Neural crest cell (in vitro differentiated cells): ENCODE measurements at places on chromosomes 4 and X. TPM values are rescaled to one million over a fixed set of nuclear protein-coding genes. Genes with fewer than 3 reads are reported as not detected.

- peak overlapping the region; percentile 12 for H3K4me3 ChIP-seq
- H3K4me1 ChIP-seq: peaks cover 86% of the 10 kb centered on the region
- H3K27me3 ChIP-seq: no peaks in the 10 kb centered on the region
- no peak for DNase-seq
- H3K36me3 ChIP-seq: peaks cover 3% of the 10 kb centered on the region
Observed at GRCh38 chr4:98518559-98519267, 139.7 kb downstream of the TSPAN5 start.

Gene NRK
- total RNA-seq: 0.26 and 0.32 TPM in 2 replicates

DNA sequence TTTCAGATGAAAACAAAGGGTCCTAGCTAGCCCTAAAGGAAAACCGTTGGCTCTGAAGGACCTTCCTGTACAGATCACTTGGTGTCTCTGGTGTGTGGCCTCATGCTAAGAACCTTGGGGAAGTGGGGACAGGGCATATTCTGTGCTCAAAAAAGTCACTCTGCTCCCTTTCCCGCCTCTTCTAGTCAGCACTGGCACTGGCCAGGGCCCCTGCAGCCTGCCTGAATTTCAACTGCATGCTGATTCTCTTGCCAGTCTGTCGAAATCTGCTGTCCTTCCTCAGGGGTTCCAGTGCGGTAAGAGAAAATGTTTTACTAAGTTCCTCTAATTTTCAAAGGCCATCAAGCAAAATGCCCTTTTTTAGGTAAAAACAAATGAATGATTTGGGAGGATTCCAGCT lies 3.4 kb downstream of the CYBB start:
- no peaks in the 10 kb centered on the region for H3K27me3 ChIP-seq
- no peak for DNase-seq
- no peak overlapping the region for H3K4me3 ChIP-seq
- H3K27ac ChIP-seq: no peak overlapping the region
- H3K36me3 ChIP-seq: no peaks in the 10 kb centered on the region

DNA sequence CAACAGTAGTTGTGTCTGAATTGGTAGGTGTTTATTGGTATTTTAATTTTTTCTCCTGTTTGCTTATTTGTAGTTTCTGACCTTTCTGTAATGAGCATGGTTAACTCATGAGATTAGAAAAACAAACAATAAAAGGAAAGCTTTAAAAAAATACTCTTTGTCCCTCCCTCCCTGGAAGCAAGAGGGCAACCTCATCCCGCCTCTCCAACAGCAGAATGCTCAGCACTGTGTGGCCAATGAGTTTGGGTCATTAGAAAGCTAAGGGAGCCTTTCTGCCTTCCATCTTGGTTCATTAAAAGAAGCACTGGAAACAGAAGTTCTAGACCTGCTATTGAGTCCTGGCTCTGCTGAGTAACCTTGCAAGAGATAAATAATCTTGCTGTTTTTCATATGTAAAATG lies 33.9 kb downstream of the TRPC5 start:
- no peaks in the 10 kb centered on the region for H3K4me1 ChIP-seq
- DNase-seq: no peak
- no peak overlapping the region for H3K4me3 ChIP-seq
- H3K27me3 ChIP-seq: peaks cover 3% of the 10 kb centered on the region
- H3K27ac ChIP-seq: no peak overlapping the region

- H3K27ac ChIP-seq: no peak overlapping the region
- no peaks in the 10 kb centered on the region for H3K4me1 ChIP-seq
- peaks cover 49% of the 10 kb centered on the region for H3K27me3 ChIP-seq
- H3K36me3 ChIP-seq: no peaks in the 10 kb centered on the region
Observed at GRCh38 chr4:1417522-1418390, 11.5 kb upstream of the NKX1-1 start.

- H3K4me3 ChIP-seq: peak overlapping the region; percentile 76
- H3K36me3 ChIP-seq: no peaks in the 10 kb centered on the region
- H3K27ac ChIP-seq: no peak overlapping the region
- peaks cover 23% of the 10 kb centered on the region for H3K27me3 ChIP-seq
- DNase-seq: peak; percentile 2
Observed at GRCh38 chrX:47523713-47524166, 37.3 kb upstream of the ARAF start.

DNA sequence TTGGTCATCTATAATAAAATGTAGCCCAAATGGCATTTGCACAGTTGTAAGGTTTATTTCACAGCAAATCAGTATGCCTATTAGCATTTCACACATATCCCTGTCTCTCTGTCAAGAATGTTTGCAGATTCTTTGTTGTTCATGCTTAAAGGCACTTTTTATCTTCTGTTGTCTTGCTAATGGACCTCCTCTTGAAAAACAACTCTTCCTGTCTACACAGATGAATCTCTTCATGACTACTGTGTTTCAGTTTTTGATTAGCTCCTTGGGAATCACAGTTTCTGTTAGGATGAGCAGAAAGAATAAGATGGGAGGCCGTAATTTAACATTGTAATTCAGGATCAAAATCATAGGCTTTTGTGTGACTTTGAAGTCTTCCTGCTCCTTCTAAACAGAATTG lies 35.5 kb upstream of the SLC4A4 start:
- peaks cover 14% of the 10 kb centered on the region for H3K4me1 ChIP-seq
- no peaks in the 10 kb centered on the region for H3K27me3 ChIP-seq
- no peaks in the 10 kb centered on the region for H3K36me3 ChIP-seq
- no peak overlapping the region for H3K4me3 ChIP-seq
- DNase-seq: no peak
